ENCODE measurements at places on chromosomes 2 and 18.

DNA sequence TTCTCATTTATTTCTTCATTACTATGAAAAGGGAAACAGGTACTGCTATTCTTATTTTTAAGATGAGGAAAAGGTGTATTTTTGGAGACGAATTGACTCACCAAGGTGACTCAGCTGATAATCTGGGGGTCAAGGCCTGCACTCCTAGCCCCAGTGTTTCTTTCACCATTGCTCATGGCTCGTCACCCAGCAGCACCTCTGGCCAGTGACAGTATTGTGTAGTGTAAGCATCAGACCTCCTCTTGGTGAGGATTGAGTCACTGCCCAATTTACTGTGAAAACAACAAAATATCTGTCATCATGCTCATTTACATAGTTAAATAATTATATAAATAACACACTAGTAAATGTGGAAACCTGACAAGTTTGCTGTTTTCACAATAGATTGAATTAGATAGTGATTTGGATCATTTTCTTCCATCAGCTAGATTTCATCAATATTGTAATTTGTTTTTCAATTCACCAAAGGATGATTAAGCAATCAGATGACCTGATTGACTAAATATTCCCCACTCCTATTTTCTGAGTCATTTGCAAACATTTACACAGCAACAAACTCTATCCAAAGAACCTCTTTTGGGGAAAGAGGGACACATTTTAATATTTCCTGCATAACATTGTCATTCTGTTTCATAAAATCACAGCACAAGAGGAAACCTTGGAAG is 492.8 kb upstream of the RAB12 start:
- no peak for DNase-seq

GRCh38 chr2:218860950-218861381 is 1.4 kb downstream of the WNT6 start:
- DNase-seq: peak; percentile 81

- DNase-seq: no peak
Observed at GRCh38 chr2:51903728-51904127, 871.8 kb upstream of the NRXN1 start.

- no peak for DNase-seq
Observed at GRCh38 chr2:66850376-66850775, 415.5 kb downstream of the MEIS1 start.

DNA sequence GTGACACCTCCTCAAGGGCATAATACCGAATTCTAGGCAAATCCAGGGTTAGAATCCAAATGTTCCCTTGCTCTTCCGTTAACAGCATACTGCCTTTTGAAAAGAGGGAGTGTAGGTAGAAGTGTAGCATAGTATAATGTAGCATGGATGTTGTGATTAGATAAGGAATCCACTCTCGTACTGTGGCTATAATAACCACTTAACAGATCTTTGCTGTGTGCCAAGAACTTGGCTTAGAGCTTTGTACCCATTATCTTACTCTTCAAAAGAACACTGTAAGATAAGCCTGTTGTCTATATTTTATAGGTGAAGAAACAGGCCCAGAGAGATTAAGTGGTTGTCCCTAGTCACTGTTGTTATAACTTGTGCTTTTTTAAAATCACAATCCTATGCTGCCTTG is 24.2 kb downstream of the WDR75 start:
- DNase-seq: no peak

DNA sequence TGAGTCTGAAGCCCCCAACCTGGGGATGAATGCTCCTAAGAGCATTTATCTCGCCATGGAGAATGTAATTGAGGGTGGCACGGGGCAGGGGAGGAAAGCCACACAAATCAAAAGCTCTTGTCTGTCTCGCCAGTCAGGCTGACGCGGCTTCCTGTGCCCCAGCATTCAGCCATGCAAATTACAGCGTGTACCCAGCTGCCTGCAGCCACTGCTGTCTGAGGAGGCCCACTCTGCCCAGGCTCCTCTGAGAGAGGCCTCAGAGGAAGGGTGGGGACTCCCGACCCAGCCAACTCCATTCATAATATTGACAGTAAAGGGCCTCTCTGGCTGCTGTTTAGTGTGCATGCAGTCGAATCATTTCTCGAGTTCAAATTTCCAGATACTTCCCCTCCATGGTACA is 22.0 kb downstream of the SMAD7 start:
- DNase-seq: peak; percentile 80

- no peak for DNase-seq
Observed at GRCh38 chr2:73053316-73054114, 18.0 kb downstream of the SFXN5 start.

- no peak for DNase-seq
Observed at GRCh38 chr2:129796801-129797488, 182.5 kb upstream of the RAB6C start.

DNA sequence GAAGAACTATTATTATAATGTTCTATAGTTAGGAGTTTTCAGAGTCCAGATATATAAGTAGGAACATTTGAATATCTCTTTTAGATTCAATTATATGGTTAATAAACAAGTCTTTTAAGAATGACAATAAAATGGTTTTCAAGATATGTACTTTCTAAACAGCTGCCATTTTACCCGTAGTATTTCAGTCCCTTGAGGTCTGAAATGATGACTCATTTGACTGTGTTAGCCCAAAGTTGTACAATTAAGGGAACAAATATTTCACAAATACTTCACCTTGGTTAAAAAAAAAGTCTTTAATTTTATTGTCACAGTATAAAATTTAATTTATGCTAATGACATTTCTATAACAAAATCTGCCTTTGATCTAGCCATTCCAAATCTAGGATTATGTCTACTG is 91.6 kb upstream of the TANK start:
- DNase-seq: no peak

GRCh38 chr2:172389685-172390339 is 37.6 kb upstream of the ITGA6 start:
- no peak for DNase-seq

DNA sequence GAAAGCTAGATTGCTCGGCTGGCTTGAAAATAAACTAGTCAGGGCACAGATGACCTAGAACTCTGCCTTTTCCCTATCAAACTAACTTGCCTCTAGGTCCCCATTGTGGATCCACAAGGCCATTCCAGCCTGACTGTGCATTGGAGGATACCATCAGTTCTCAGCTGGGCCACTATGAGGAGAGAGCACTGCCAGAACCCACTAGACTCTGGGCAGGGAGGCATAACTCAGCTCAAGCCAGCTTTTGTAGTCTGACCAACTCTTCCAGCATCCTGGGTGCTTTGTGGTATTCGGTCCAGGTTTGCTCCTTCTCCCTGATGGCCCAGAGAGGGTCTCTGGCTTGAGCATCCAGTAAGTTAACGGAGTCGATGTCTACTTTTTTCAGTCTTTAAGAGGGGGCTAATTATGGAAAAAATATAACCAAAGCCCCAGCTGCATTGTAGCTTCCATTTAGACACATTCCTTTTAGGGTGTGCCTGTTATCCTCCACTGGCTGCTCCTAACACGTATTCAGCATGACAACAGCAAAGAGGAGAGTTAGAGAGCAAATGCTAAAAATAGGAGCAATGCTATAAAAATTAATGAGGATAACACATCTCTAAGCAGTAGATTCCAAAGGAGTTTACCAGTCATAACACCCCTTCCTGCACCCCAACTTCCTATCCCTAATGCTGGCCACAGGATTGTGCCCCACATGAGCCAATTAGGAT is 15.2 kb downstream of the GKN2 start:
- no peak for DNase-seq

GRCh38 chr2:239557516-239557915 is 156.7 kb upstream of the HDAC4 start:
- no peak for DNase-seq

GRCh38 chr2:147405651-147406050 is 439.2 kb upstream of the ACVR2A start:
- DNase-seq: no peak

- DNase-seq: no peak
Observed at GRCh38 chr2:25338401-25338800, 3.3 kb downstream of the DNMT3A start.

DNA sequence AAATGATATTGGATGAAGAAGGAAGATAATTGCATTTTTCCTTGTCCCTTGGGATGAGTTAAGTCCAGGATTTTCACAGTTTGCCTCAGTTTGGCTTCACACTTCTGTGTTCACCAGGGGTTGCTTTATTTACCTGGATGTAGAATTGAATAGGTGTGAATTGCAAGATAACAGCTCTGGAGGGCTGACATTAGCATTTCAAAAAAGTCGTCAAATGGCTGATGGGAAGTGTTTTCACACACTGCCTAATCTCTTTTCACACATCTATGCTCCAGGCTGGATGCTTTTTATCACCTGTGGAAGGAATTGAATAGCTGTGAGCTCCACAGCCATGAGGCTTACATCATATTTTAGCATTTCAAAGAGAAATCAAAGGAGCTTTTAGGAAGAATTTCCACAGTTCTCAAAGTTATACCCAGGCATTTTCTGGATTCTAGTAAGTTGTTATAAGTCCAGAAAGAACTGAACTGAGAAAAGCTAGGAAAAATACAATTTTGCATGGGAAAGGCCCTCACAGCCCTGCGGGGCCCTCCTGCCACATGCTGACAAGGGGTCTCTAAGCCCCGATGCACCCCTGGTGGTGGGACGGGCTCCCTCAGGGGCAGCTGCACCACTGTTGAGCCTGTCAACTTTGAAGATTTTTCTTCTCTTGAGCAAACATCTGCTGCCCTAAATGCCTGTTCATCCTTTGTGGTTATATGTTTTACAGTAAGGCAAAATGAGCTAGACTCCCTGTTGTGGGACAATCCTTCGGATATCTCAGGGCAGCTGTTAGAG is 43.9 kb downstream of the TEX51 start:
- no peak for DNase-seq

DNA sequence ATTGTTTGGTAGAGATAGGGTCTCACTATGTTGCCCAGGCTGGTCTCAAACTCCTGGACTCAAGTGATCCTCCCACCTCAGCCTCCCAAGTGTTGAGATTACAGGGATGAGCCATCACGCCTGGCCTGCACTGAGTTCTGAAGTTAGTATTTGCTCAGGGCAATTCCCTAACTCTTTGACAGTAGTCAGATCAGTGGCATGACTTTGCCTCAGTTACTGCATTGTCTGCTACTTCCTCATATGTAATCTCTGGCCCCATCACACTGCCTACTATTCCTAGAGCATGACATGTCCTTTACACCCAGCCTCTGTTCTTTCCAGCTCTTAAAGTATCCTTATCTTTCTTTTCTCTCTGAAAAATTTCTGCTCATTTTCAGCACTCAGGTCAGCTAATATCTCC is 193.5 kb downstream of the LDLRAD4 start:
- no peak for DNase-seq

- peak; percentile 67 for DNase-seq
Observed at GRCh38 chr2:60530660-60531281, 22.7 kb downstream of the BCL11A start.

- DNase-seq: no peak
Observed at GRCh38 chr18:53566626-53567025, 657.8 kb downstream of the MBD2 start.

GRCh38 chr2:214069254-214069653 is 341.6 kb upstream of the VWC2L start:
- no peak for DNase-seq

GRCh38 chr2:121282800-121283385 is 2.1 kb downstream of the TFCP2L1 start:
- DNase-seq: no peak

DNA sequence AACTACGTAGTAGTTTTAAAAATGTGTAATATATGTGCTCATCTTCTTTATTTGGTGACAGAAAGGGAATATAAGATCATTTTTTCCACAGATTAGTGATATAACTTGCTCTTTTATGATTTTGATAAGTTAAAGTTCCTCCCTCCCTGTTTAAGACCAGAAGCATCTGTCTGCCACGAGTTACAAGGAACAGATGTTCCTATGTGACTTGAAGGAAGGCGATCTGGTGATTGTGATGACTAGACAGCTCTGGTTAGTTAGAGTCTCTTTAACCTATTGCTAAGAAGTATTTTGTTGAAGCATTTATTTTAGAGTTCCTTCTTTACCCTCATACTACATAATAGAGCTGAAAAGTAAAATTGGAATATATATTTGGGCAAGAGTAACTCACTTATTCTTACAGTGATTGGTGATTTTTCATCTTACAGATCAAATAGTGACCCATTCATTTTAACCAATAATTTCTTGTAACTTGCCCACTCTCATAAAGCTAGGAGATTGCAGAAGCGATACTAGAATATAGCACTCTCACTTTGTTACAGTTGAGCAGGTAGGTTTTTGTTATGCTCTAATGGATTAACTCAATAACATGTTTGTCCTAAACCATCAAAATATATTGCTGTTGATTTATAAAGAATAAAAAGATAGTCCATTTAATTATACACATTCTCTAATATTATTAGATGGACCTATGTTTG is 218.7 kb downstream of the SLC4A10 start:
- no peak for DNase-seq

DNA sequence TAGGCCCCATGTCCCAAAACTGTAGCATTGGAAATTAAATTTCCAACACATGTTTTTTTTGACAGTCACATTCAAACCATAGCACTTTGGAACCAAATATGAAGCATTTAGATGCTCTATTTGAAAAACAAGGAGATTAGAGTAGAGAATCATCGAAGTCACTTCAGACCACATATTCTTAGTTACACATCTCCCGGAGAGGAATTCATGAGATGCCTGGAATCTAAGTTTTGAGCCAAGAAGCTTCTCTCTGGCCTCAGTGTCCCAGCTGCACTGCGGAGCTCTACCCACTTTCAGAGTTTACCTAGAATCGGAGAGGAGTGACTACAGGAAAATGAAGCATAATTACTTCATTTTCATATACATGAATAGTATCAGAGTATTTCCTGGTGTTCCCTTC is 385.9 kb downstream of the TNS1 start:
- DNase-seq: no peak

DNA sequence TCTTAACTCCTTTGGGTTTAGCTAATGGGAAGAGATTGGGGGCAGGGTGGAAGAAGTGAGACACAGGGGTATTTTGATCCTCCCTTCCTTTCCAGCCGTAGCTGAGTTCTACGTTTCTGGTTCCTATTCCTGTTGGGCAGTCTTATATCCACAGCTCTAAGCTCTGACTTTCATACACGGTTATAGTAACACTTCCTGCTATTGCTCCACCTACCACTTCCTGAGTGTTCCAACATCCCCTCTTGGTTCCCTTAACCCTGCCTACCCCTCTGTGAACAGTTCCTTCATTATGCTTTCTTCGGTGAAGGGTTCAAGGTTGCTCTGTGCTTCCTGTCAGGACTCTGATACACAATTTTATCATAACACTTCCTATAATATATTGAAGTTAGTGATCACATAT is 205.1 kb downstream of the DNAH7 start:
- DNase-seq: no peak

GRCh38 chr2:241984271-241984655 is 114.7 kb downstream of the RTP5 start:
- no peak for DNase-seq

DNA sequence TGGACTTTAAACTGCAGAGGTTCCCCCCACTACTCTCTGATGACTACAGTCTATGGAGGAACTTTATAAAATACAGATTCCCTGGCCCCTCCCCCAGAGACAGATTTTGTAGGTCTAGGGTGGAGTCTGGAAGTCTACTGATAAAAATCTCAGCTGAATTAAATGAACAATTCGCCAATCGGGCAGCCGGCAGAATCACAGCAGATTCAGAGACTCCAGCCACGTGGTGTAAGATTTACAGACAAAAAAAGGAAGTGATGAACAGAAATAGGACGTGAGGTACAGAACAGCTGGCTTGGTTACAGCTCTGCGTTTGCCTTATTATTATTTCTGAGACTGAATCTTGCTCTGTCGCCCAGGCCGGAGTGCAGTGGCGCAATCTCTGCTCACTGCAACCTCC is 21.4 kb upstream of the MTA3 start:
- no peak for DNase-seq
